Amniotic epithelial cell (primary cell): ENCODE measurements at places on chromosomes 11 and 22.
A peak's percentile ranks its signal among the peaks of the same experiment; 100 is the strongest.

DNA sequence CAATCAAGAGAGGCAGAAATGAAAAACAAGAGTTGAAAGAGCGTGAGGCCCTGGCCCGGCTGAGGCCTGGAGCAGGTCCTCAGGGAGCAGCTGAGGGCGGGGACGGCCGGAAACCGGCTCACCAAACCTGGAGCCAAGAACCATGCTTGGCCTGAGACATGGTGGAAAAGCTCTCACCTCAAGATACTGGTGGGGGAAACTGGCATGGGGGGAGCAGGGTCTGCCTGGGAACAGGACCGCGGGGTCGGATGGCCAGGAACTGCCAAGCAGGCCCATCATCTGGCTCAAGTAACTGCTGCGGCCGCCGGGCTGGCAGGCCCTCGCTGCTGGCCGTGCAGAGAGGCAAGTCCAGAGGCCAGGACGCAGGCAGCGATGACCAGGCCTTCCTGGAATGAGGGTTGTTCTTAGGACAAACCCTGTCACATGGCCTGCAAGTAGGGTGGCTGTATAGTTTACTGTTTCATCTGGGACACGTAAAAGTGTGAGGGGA lies 18.9 kb upstream of the WNT11 start:
- DNase-seq, result no peak

- peak; percentile 39 for DNase-seq
These were observed 736.0 kb upstream of the CCDC90B start for GRCh38 chr11:84022201-84022600.

DNA sequence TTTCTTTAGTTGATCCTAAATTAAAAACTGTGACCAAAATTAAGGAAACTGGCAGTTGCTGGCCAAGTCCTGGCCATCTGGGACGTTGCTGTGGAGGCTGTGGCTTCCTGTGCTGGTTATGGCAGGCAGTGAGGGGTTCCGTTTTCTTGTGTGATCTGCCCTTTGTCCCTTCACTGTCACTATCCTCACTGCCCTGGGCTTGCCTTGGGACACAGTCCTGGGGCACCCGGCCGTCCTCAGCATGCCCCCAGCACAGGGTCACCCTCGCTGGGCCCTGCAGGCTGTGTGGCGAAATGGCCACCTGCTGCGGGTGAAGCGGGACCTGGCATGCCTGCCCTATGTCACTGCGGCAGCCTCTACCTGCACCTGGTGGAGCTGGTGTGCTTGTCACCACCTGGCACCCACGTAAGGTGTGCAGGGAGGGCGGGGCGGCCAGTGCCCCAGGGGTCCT lies 52.5 kb upstream of the SLC22A12 start:
- no peak for DNase-seq

GRCh38 chr11:61961570-61962212 lies 5.7 kb downstream of the FTH1 start:
- peak; percentile 89 for DNase-seq

DNA sequence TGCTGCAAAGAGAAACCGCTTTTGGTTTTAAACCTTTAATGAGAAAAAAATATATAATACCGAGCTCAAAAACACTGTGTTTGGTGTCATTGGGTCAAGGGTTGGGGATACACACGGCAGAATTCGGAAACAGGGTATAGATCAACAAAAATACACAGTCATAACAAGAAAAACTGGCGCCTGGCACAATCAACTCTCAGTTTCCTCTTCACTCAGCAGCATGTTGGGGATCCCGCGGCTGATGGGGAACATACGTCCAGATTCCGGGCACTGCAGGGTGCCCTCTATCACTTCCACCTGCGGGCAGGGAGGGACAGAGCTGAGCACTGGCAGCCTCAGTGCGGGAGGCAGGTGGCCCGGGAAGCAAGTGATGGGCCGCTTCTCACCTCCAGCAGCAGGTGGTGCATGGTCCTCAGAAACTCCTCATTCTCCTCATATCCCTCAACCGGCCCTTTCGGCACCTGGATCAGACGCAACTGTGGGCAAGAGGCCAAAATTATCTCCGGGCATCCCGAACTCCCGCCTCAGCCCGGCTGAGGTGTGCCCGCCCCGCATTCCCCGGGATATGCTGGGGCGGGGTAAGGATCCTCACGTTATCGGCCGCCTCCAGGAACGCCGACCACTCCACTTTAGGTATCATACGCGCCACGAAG lies 561 bp downstream of the TRMT112 start:
- no peak for DNase-seq

GRCh38 chr22:46201059-46201757 lies 48.9 kb downstream of the CDPF1 start:
- no peak for DNase-seq

GRCh38 chr11:118533769-118534729 lies 3.1 kb downstream of the TMEM25 start:
- DNase-seq, result no peak

- no peak for DNase-seq
These were observed 225.2 kb downstream of the FAT3 start for GRCh38 chr11:92449780-92450179.

GRCh38 chr11:116108161-116108560 lies 603.9 kb upstream of the CADM1 start:
- no peak for DNase-seq

DNA sequence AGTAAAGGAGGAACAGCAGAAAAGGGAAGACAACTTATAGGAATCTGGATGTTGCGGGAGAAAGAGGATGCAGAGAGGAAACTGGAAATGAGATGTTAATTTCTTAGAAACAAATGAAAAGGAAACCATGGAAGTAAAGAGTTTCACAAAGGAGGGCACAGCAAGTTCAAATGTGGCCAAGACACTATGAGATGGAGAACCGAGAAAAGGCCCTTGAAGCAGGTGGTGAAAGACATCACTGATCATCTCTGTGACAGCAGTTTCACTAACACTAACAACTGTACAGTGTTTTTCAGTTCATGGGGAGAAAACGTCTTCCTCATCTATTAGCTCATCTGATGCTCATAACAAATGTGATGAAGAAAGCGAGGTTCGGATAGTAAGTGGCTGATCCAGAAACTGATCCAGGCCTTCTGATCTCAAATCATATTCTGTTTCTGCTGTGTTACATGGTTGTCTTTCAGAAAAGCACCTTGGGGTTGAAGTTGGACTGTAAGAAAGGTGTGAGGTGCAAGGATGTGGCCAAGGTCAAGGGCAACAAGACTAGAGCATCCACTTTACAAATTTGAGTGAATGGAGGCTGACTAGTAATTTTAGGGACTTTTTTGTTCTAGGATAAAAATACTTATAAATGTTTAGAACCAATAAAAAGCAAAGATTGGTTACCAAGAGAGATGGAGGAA lies 492.1 kb upstream of the CADM1 start:
- no peak for DNase-seq

DNA sequence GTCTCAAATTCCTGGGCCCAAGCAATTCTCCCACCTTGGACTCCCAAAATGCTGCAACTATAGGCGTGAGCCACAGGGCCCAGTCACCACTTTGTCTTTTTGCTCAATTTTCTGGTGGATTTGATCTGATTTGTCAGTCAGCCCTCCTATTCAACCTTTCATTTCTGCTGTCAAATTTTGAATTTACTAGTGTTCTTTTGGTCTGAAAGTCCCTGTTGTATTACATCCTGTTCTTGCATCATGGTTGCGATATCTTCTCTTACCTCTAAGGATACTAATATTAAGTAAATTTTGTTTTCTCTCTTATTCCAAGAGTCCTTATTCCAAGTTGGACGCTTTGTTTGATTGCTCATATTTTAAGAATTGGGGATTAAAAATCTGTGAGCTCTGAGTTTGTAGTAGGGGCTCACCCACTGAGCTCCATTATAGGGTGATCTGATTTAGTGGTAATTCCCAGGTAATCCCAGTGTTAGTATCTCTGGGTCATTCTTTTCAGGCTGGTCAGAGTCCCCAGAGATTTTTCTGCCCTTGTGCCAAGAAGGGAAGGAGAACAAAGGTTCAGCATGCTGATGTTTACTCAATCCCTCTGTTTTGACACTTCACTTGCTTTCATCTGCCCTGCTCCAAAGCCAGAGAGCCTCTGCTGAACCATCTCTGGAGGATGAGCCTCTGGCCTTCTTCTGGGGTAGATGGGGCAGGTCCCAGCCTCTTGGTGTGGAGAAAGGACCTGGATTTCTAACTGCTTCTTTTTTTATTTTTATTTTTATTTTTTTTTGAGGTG lies 10.0 kb downstream of the UPB1 start:
- DNase-seq, result no peak

GRCh38 chr11:32226480-32226879 lies 135.6 kb downstream of the RCN1 start:
- no peak for DNase-seq

GRCh38 chr22:47309476-47309875 lies 547.0 kb downstream of the TBC1D22A start:
- DNase-seq, result no peak

DNA sequence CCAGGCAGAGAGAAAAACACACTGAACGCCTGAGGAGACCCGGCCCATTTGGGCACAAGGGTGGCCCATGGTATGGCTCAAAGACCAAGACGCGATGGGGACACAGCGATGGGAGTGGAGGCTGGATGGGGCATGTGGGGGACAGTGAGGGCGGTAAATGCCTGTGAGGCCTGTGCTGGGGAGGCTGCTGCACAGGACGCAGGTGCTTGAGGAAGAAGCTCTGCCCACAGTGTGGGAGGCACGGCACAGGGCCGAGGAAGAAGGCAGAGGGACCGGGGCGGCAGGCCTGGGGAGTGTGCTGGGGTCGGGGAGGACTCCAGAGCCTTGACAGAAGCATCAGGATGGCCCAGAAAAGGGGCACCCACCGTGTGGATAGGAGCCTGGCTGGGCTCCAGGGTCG lies 75.9 kb upstream of the WNT11 start:
- no peak for DNase-seq

DNA sequence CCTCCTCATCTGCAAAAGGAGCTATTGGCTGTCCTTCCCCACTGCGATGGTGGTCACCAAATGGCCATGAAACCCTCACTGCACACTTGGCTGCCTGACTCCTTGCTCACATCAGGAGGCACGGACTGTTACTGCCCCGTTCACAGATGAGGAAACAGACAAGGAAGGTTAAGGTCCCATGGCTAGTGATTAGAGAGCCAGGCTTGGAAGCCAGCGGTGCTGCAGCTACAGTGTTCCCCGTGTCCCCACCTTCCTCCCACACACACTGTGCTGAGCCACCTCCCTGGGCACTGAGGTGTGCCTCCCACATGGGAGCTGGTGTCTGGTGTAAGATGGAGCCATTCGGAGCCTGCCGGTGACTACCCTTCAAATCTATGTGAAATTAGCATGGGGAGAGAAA lies 2.6 kb downstream of the ARHGAP8 start:
- no peak for DNase-seq

- no peak for DNase-seq
These were observed 470.1 kb upstream of the B3GAT1 start for GRCh38 chr11:134882141-134882540.

DNA sequence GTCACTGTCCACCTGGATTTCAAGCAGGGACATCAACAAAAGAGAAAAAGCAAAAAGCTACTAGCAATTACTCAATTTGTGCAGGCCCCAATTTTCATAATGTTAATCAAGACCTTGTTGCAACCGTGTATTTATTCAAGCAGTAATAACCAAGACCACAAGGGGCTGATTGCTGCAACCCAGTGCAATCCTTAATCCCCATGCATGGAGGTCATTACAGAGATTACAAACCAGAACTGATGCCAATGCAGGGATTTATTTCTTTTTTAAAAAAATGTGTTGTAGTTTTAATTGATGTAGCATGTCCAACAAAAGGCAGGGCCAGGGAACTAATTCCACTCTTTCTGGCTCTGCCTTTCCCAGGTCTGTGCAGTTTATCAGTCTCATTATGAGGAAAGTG lies 18.4 kb downstream of the TECTA start:
- peak; percentile 68 for DNase-seq

GRCh38 chr22:22773979-22774604 lies 113.5 kb upstream of the IGLL5 start:
- no peak for DNase-seq

GRCh38 chr11:16082095-16083055 lies 274.0 kb downstream of the SOX6 start:
- no peak for DNase-seq

GRCh38 chr11:109267293-109268095 lies 154.5 kb upstream of the C11orf87 start:
- peak; percentile 60 for DNase-seq

DNA sequence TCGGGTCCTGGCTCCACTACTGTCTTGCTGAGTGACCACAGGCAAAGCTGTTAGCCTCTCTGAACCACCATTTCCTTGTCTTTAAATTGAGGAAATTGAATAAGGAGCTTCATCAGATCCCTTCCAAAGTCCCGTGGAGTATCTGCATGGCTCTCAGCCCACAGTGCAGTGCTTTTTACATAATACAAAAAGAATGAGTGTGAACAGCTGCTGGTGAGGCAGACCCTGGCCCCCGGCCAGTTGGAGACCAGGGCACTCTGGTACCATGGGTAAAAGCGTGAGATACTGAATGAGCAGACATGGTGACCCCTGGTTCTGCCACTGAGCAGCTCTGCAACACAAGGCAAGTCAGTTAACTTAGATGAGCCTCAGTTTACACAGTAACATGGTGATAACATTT lies 86.8 kb downstream of the GALNT18 start:
- DNase-seq, result no peak

DNA sequence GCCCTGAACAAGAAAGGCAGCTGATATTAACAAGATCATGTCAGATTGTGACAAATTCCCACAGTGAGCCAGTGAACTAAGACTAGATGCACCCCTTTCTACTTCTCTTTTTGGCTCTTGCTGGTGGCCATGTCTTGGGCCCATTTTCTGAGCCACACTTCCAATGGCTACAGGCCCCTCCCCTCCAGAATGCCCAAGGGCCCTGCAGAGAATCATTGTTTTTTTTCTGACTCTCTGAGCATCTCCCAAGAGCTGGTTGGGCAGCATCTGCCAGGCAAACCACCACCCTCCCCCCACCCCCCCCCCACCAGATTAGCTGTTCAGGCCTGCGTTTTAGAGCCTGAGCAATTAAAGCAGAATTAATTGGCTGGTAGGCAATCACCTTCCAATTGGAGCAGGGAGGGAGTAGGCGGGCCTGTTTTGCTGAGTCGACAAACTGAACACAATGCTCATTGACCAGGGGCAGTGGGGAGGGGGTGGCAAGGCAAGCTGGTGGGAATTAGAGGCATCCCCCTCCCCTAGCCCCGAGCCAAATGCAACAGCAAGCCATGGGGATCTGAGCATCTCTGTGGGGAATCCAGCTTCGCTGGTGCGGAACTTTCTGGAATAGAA lies 541.4 kb downstream of the MN1 start:
- DNase-seq, result no peak
